ENCODE measurements at places on chromosomes 3 and 15. TPM values are rescaled to one million over a fixed set of nuclear protein-coding genes. Genes with fewer than 3 reads are reported as not detected.

Gene RTP1
- not detected for polyA plus RNA-seq

- DNase-seq: no peak
These were observed 7.0 kb upstream of the TFG start for GRCh38 chr3:100702082-100702979.

DNA sequence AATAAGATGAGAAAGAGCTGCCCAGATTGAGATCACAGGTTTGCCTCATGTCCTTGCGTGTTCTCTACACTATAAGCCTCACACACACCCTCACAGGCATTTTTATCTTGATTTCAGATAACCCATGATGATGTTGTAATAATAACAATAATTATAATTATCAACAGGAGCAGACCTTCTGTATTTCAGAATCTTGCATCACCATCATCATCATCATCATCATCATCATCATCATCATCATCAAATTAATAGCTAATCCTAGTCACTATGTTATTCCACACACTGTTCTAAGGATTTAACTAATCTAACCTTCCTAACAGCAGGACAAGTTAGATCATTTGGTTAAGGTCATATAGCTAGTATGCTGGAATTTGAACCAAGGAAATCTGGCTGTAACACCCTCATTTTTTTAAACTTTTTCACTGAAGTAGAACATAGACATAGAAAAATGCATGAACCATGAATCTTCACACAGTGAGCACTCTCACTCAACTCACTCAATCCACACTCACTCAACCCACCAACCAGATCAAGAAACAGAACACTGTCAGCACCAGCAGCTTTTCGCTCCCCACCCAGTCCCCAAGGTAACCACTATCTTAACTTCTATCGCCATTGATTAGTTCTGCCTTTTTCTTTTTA is 1.8 kb upstream of the SH2D7 start:
- DNase-seq: no peak

DNA sequence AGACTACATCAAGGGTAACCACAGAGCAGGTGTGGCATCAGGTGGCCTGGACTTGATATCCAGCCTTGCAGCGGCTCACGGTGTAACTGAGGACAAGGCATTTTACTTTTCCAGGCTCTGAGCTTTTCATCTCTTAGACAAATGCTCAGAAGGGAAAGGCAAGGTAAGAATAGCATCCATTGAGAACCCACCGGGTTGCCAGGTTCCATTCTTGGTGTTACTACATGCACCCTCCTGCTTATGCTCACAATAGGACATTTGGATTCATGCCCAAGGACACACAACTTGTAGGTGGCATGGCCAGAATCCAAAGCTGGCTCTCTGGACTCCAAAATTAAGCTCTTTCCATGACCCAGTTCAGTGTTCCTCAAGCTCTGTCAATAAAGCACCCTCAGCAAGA is 85.5 kb downstream of the CCNL1 start:
- DNase-seq: no peak

Measured in right cardiac atrium (tissue), 5 donors.